ENCODE measurements at places on chromosomes 1 and 21. TPM values are rescaled to one million over a fixed set of nuclear protein-coding genes. Genes with fewer than 3 reads are reported as not detected.

DNA sequence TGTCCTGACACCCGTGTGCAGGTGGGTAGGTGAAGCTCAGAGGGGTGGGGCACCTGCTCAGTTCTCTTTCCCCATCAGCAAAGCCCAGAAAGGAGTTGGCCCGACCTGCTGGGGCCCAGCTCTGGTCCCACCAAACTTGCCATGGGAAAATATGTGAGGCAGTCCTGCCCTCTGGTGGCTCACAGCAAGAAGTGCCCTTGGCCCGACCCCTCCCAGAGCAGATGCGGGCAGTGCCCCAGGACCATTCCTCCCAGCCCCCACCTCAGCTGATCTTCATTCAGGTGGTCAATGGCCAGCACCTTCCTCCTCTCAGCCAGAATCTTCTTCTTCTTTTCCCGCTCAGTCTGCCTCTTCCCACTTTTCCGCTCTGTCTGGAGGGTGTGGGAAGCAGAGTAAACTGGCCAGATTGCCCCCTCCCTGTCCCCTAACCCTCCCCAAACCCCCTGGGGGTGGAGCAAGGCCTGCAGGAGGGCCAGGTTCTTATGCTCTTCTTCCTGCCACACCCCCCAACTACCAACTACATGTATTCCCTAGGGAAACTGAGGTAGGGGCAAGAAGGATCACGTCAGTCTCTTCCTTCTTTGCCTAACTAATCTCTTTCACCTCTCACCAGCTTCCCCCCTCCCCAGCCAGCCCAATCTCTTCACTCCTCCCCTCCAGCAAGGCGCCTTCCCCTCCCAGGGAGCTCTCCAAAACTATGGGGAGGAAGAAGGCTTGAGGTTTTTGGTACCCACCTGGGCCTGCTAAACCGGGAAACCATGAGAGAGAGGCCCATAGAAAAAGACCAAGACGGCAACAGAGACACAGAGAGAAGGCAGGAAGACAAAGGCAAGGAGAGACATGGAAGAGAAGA is 15.6 kb downstream of the TNNT2 start:
- peak; percentile 52 for DNase-seq

DNA sequence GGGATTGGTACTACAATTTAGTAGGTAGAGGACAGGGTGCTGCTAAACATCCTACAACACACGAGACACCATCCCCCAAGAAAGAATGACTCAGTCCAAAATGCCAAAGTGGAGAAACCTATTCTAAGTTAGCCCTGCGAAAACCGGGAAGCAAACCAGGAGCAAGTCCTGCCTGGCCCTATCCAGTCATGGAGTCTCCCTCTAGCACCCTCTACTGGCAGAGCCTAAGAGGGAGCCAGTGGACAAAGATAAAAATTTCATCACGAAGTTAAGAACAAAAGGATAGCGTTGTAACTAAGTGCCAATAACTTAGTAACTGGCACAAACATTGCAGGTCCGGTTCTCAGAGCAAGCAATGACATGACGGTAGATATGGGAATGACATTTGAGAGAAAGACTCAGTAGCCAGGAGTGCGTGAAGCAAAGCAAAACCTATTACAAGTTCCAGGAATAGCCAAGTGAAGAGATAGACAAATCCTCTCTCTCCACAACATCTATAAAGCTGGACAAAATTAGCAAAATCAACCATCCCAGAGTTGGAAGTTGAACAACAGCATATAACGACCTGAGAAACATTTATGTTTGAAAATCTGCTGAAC is 383.5 kb downstream of the OMA1 start:
- DNase-seq, result no peak

DNA sequence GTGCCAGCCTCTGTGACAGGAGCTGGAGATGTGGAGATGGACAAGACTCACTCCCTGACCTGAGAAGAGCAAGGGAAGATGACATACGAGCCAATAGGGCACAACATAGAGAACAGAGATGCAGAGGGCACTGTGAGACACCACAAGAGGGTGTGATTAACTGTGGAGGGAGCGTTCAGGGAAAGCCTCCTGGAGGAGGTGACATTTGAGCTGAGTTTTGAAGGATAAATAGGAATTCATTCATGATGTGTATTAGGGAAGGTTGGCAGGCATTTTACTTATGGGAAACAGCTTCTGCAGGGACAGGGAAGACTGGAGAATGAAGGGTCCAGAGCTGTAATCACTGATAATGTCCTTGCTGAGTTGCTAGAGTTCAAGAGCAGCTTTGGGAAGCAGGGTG is 25.0 kb upstream of the TENT5C start:
- DNase-seq, result no peak

DNA sequence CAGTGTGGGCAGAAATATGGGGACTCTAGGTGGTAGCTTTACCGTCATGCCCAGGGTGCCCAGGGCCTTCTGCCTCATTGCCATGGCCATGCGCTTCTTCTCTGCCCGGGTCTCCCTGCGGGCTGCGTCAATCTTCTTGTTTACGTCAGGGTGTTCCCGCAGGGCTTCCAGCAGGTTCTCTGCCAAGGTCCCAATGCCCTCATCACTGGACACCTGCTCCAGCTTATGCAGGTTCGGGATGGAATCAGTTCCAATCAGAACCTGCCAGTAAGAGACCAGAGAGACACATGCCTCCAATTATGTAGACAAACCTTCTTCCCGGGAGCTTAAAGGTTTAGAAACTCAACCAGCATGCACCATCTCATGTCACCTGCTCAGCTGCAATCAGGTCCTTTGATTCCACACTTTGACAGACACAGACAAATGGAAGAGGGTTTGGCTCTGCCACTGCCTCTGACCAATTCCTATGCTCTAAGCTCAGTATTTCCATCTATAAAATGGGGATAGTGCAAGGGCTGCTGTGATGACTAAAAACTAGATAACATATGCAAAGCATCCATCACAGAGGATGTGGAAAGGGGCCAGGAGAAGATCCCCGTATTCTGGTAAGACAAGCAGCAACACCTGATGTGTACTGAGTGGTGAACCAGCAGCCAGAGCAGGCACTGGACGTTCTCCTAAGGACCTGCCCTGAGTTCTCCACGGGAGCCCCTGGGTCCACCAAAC is 121.2 kb downstream of the UBR4 start:
- no peak for DNase-seq

The ADAMTS1 gene
- total RNA-seq, result 343 TPM

All from kidney (tissue), 22 donors.